ENCODE measurements at places on chromosomes 7 and 10. TPM values are rescaled to one million over a fixed set of nuclear protein-coding genes. Genes with fewer than 3 reads are reported as not detected.

NXPH1 gene
- polyA plus RNA-seq, result not detected

ZNF680 gene
- 9.5 TPM for polyA plus RNA-seq

DNMBP gene
- polyA plus RNA-seq, result 15.3 TPM

CAV2 gene
- 35.8 TPM for polyA plus RNA-seq

TMEM196 gene
- polyA plus RNA-seq, result not detected

STAMBPL1 gene
- polyA plus RNA-seq, result 6.5 TPM

COL28A1 gene
- polyA plus RNA-seq, result 1.1 TPM

CEP55 gene
- polyA plus RNA-seq, result 6.2 TPM

TMEM236 gene
- 0.46 TPM for polyA plus RNA-seq

IL6 gene
- polyA plus RNA-seq, result not detected

COL13A1 gene
- 8.7 TPM for polyA plus RNA-seq

TAS2R41 gene
- polyA plus RNA-seq, result not detected

ZDHHC16 gene
- polyA plus RNA-seq, result 28.8 TPM

AKR1D1 gene
- 0.06 TPM for polyA plus RNA-seq

NAT16 gene
- polyA plus RNA-seq, result not detected

SPAM1 gene
- not detected for polyA plus RNA-seq

GRCh38 chr10:24438800-24439199, 229.9 kb downstream of the KIAA1217 start:
- DNase-seq, result no peak

DNA sequence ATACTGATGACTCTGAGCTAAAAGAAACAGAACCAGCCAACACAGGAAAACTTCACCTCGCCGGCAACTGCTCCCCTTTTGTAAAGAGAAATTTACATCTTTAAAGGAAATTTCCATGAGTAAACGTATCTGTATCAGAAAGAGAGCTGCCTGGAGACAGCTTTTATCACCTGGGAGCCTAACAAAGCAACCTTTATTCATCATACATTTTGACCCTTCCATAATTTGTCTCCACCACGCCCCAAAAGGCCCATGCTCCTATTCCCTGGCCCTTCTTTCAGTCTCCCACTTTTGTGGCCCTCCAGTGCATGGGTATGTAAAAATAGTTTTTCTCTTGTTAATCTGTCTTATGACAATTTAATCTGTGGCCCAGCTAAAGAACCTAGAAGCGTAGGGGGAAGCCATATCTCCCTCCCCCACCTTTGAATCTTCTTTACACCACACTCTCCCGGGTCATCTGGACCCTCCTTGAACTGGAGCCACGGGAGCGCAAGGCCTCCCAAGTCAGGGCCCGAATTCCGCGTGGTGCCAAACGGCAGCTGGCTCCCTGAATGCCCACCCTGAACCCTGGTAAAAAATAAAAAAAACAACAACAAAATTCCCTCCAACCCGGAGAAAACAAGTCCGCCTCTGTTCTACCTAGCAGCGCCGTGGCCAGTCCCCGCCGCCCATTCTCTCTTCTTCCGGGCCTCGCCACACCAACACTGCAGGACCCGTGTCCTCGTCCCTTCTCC, 15.4 kb upstream of the FKBP9 start:
- no peak for DNase-seq

GRCh38 chr10:102668326-102669107, 24.2 kb downstream of the TRIM8 start:
- DNase-seq, result no peak

DNA sequence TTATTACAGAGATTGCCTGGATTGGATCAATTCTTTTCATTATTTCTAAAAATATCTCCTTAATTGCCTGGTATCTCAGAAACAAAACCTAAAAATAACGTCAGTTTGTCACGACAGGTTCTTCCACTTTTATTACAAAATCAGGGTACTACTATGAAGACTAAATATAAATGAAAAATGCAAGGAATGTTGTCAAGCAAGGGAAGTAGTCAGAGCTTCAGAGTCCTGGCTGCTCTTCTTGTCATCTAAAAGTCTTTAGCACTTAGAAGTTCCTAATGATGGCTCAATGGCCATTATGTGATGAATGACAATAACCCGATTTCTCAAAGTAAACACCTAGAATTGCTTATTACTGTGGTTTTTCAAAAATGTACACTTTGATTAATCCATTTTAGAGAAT, 192.2 kb downstream of the SEMA3A start:
- DNase-seq, result no peak

DNA sequence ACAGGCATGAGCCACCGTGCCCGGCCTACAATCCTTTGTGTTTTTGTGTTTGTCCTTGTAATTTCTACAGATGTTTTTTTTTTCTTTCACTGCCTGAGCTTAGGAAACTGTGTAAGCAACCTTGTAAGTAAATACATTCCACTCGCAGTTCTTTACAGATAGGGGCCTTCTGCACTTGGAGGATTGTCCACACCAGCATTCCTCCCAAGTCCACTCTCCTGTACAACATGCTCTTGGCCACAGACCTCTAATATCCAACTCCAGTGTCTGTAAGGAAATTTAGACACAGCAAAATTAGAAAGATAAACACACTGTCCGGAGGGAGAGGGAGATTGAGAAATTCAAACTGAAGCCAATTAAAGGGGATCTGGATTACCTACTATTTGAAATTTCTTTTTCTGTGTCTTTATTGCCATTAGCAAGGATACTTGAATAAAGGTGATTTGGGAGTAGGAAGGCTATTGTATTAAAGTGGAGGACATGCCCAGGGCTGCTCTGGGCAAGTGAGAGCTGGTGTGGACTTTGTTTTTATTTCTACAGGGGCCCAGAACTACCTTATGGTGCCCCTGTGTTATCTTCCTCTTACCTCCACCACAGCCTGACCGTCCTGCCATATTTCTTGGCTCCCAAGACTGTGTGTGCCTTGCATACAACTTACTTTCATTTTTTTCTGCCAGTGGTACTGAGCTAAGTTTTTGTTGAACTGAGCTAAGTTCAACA, 9.7 kb downstream of the MXI1 start:
- DNase-seq, result no peak

DNA sequence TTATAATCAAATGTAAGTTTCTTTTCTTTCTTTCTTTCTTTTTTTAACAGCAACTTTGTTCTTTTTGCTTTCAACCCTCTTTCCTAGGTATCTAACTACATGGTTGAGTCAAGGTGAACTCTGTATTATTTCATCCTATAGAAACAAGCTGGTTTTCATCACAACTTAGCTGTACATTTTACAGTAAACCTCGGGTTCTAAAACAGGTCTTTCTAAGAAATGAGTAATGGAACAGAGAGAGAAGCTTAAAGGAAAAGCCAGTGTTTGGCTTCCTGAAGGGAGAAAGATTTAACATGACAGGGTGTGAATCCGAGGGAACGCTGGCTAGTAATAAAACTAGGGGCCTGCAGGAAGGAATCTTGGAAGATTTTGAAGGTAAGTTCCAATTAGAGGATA, 143.4 kb upstream of the ITGB1 start:
- no peak for DNase-seq

GRCh38 chr7:148901178-148901577, 17.1 kb upstream of the EZH2 start:
- DNase-seq, result no peak

GRCh38 chr10:125538947-125539731, 143.8 kb downstream of the TEX36 start:
- DNase-seq, result peak; percentile 9

GRCh38 chr7:8436965-8437364, 3.6 kb downstream of the NXPH1 start:
- no peak for DNase-seq

GRCh38 chr10:12665501-12665900, 316.2 kb downstream of the CAMK1D start:
- no peak for DNase-seq

- DNase-seq, result no peak
These were observed 36.0 kb downstream of the EZH2 start for GRCh38 chr7:148847815-148848734.

DNA sequence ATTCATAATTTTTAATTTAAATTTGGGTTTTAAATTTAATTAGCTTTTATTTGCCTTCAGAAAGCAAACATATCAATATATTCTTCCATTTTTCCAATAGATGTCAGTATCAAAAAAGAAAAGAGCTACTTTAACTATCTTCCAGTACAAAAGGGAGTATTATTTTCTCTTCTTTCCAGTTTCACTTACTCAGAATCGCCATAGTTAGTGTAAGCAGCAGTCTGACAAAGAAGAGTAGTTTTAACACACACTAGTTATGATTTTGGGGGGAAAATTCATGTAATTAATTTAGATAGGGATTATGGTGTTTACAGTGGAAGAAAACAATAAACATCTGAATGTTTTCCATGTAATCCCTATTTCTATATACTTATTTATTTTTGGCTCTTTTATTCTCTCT, 272.6 kb upstream of the DGKB start:
- DNase-seq, result no peak

- peak; percentile 84 for DNase-seq
These were observed at the start of gene ELN for GRCh38 chr7:74027683-74028320. ELN (plus strand) TSS chr7:74028173; CDS start chr7:74028188, 15 bp downstream.

- DNase-seq, result no peak
These were observed 122.7 kb upstream of the STEAP4 start for GRCh38 chr7:88429382-88429781.

- DNase-seq, result no peak
These were observed 5.6 kb downstream of the NKX6-2 start for GRCh38 chr10:132780356-132780755.

DNA sequence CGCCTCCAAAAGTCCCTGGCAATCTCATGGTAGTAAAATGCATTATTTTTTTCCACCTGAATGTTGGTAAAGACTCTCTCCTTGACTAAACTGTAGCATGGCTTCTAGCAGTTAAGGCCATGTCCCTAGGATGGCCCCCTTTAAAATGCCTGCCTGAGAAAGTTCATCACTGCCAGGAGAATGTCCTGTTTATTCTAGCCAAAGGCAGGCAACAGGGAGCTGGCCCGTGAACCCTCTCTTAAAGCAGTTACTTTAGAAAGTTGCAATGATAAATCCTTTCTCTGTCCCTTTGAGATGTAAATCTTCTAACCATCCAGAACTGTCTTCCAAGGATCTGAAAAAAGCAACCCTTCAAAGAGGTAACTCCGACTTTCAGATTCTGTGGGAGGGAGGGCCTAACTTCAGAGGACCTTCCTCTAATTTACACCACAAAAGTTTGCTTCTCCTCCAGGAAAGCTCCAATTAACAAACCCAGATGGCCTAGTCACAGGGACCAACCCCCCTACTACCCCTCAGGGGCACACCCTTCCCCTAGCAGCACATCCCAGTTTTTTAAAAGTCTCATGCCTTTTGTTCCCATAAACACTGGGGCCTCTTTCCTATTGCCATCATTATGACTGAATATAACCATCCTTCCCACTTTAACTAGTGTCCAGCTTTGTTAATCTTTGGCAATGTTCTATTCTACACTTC, 5.5 kb downstream of the DNTT start:
- no peak for DNase-seq

GRCh38 chr10:78650122-78650521, 418.6 kb upstream of the ZMIZ1 start:
- DNase-seq, result no peak

DNA sequence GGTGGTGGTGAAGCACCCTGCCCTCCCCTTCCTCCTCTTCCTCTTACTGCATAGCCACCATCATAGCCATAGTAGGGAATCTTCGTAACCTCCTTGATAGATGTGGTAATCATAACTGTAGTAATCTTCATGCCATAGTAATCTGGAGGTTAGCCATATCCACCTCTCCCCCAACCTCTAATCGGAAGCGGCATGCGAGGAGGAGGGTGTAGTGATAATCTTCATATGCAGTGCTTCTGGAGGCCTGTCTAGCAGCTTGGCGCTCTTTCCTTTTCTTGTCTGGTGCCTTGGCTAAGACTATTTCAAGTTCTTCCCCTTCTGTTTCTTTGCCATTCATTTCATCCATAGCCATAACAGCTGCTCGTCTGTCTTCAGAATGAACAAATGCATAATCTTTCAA, 90.9 kb downstream of the MLLT10 start:
- no peak for DNase-seq

GRCh38 chr7:121544726-121545125, 148.6 kb upstream of the FAM3C start:
- DNase-seq, result no peak

GRCh38 chr10:58299580-58299979, 30.6 kb downstream of the CISD1 start:
- no peak for DNase-seq
